NCI-H187 (cell line): ENCODE measurements at places on chromosomes 11 and 22.

- DNase-seq, result no peak
Observed at GRCh38 chr11:72313912-72314598, 70.1 kb upstream of the PHOX2A start.

DNA sequence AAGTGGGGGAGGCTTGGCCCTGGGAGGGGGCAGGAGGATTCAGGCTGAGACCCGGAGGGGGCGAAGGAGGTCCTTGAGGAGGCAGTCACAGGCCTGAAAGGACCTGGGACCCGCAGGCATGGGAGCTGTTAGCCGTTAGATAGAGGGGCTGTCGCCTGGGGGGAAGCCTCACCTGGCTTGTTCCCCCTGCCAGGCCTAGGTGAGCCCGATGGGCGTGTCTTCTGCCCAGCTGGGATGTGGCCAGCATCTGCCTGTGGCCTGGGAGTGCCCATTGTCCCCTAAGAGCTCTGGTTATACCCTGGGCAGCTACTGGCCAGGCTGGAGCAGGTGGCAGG, 1.8 kb upstream of the DUSP8 start:
- DNase-seq, result no peak

DNA sequence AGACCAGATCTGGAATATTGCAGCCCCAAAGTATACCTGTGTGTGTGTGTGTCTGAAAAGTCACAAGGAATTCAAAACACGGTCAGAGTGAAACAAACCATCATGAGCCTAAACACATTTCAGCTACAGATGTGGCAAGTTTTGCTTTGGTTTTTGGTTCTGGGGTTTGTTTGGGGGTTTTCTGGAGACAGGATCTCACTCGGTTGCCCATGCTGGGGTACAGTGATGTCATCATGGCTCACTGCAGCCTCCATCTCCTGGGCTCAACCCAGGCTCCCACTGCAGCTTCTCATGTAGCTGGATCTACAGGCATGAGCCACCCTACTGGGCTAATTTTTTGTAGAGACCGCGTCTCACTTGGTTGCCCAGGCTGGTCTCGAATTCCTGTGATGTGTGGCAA, 41.4 kb upstream of the PHF21A start:
- no peak for DNase-seq

- no peak for DNase-seq
Observed at GRCh38 chr11:128284634-128285033, 302.7 kb downstream of the ETS1 start.

- DNase-seq, result no peak
Observed at GRCh38 chr11:101466352-101466751, 117.5 kb downstream of the TRPC6 start.

- DNase-seq, result no peak
Observed at GRCh38 chr11:126392633-126393013, 37.1 kb downstream of the ST3GAL4 start.

DNA sequence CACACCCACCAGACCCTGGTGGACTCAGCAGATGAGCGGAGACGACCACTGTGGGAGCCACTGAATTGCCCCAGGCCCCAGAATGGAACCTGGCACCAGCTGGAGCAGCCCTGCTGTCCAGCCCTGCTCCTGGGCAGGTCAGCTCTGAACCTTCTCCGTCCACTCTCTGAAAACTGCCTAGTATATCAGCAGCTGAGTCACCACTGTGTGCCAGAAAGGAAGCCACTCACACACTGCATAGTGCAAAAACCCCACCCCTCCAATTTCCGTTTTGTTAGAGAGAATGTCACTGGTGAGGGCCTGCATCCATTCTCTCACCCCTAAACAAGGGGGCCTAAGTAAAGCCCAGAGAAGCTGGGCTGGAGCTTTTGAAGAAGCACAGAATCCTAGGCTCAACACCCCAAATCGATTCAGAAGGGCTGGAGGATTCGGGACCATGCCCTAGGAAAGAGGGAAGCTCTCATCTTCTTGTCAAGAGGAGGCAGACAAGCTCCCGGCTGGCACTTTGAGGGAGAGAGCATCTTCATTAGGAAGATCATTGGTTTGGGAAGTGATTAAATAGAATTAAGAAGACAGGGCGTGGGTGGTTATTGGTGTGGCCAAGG, 44.5 kb downstream of the GALNT18 start:
- no peak for DNase-seq

GRCh38 chr22:30606455-30607299, at the start of gene TCN2:
TSS of gene TCN2 (plus strand) at chr22:30607174. CDS start at chr22:30607332, 158 bp downstream.
- peak; percentile 50 for DNase-seq

GRCh38 chr11:61024938-61025820, 53.7 kb downstream of the CD6 start:
- no peak for DNase-seq

DNA sequence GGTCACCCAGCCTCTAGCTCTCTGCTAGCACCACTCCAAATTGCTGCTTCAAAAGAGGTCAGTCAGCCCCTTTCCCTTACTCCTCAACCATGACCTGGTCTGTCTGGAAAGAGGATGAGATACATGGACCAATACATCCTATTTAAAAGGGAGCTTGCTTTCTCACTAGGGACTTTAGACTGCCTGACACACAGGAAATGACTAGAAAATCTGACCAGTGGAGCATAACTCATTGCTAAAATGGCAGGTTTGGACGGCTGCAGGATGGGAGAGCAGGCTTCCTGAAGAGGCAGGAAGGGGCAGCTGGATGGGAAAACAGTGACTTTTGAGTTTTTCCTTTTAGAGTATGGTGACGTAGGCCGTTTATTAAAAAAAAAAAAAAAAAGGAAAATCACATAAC, 25.3 kb downstream of the STIM1 start:
- no peak for DNase-seq

GRCh38 chr11:75589933-75590332, 27.9 kb downstream of the SERPINH1 start:
- DNase-seq, result no peak

- DNase-seq, result no peak
Observed at GRCh38 chr11:1899090-1899489, 7.4 kb upstream of the PRR33 start.

DNA sequence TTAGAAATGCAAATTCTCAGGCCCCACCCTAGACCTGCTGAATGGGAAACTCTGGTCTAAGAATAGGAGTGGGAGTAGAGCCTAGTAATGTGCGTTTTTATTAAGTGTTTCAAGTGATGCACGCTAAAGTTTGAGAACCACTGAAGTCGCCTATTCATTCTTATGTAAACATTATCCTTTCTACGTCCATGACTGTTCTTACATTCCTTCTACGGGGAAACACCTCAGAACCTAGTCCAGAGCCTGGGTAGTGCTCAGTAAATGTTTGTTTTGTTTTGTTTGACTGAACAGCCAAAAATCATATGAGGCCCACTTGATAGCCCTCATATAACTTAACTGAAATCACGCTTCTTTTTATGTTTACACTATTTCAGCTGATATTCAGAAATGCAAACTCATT, 29.8 kb downstream of the VSIG10L2 start:
- no peak for DNase-seq

DNA sequence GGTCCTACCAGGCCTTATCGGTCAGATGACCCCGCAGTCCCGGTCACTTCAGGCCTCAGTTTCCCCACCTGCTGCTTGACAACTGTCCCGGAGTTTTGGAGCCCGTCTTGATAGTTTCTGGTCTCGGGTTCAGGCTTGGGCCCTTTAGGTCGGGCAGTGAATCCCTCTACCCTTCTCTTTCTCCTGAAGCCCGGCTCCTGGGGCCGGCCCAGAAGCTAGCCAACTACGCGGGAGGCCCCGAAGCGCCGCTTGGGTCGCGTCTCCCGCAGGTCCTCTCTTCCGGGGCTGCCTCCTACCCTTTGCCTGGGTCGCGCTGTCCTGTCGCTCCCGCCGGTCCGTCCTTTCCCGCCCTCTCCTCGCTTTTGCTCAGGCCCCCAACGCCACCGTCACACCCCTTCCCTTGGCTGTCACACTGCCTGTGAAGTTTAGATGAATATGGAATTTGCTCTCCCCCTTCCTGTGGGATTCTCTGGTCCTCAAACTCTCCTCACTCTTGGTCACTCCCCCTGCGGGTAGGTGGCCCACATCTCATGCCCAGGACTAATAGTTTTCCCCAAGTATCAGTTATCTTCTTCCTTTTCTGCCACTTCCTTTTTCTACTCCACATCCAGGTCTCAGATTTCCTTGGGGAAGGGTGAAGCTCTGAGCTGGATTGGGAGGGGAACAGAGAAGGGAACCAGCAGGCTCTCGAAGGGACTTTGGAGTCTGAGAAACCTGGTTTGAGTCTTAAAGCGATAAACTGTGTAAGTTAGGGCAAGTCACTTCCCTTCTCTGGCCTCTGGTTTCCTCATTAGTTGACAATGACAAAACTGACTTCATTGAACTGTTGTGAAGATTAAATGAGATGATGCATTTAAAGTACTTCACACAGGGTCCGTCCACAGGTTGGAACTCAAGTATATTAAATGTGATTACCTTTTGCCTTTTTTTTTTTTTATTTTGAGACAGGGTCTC, 790 bp downstream of the RAB1B start:
- no peak for DNase-seq

DNA sequence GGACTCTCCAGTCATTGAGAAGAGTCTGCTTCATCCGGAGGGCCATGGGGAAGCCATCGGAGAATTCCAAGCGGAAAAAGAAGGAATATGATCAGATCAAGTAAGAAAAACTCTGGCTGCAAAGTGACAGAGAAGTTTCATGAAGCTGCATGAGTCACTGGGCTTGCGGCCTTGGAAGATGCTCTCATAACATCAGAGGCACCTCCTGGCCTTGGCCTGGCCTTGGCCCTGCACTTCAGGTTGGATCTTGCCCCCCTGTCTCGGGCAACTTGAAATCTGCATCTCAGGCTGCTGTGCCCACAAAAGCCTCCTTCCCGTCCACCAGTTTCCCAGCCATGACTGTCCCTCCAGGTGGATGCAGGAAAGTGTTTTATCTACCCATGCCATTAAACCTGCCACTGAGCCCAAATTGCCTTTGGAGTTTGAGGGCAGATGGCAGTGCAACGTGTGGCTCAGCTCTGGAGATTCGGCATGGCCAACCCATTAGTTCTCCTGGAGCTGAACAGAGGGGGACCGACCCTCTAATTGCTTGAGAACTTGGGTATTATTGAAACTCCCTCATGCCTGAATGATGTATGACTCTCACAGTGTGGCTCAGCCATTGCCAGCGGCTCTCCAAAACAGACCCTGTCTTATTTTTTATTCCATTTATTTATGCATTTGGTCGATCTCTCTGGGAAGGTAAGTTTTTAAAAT, 66.7 kb downstream of the SEZ6L start:
- no peak for DNase-seq

DNA sequence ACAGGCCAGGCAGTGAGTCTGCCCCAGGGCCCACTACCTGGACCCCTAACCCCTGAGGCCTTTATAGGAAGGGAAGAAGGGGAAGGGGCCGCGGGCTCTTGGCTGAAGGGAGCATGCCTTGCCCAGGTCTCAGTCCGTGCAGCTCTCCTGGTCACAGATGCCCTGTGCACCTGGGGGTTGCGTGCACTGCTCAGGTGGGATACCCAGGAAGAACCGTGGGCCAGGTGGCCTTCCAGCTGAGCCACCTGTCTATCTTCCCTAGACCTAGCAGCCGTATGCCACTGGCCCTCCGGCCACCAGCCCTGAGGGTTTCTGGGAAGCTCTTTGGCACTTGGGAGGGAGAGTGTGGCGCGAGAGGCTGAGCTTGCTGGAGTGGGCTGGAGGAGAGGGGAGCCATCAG, 1178.6 kb downstream of the BRD1 start:
- DNase-seq, result no peak

- no peak for DNase-seq
Observed at GRCh38 chr22:24189249-24190158, 8.2 kb downstream of the SUSD2 start.

DNA sequence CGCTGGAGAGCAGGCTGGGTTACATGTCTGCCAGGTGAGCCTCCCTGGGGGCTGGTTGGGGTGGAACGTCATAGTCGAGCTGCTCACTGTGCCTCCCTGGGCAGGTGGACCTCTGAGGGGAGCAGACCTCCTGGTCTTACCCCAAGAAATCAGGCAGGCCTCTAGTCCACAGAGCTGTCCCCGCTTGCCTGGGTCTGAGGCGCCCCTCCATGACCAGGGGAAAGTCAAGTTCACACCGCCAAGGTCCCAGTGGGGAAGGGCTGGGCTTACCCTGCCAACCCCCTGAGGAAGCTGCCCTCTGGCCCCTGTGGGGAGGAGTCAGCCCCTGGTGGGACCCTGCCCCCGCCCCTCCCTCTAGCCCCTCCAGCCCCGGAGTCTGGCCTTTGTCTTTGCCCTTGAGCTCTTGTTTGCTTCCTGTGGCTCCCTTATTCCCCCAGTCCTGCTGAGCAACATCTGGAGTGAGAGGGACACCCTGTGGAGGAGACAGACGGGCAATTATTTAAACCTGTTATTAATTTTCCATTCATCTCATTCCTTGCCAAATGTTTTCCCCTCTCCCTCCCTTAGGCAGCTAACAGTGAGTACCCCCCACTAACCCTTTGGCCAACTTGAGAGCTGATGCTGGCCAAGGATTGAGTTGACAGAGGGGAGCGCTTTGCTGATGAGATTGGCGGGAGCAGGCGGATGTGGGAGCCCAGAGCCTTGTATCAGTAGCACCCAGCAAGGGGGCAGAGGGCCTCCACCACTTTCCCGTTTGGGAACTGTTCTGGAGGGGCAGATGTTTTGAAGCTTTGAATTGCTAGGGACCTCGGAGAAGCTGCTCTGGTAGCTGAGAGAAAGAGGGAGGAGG, 83.4 kb downstream of the CEP164 start:
- no peak for DNase-seq

DNA sequence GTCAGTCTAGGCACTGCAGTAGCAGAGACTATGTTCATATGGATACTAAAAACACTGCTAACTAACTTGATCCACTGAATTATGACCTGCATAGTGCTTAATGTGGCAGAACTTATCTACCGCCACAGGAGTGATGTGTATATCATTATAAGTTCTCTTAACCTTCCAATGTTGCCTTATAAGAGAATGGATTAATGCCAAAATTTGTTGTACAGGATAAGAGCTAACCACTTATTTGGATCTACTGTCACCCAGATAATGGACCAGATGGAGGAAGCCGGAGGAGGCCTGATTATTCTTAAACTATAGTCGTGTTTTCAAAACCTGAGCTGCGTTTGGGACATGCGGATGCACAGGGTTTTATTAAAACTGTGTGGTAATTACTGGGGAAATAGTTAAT, 1.9 kb upstream of the OR51B4 start:
- DNase-seq, result no peak

GRCh38 chr11:126718276-126718675, 282.3 kb downstream of the KIRREL3 start:
- no peak for DNase-seq
